ENCODE measurements at places on chromosomes 2 and 18.

DNA sequence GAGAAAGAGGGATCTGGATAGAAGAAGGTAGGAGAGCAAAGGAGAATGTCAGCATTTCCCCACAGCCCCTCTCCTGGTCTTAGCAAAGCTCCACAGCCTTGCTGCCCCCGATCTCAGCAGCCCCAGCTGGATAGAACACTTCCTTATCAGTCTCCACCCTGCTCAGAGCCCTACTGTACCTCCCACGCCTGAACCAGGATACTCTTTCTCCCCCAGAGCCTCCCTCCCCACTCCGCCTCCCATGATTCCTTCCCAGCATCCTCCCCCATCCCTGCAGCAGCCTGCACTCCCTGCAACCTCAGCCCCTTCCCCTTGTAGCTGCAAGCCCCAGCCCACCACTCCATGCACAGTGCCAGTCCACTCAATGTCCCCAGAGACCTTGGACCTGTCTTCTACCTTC lies 25.8 kb downstream of the PLB1 start:
- no peak for DNase-seq

- no peak for DNase-seq
These were observed 30.8 kb downstream of the ATP6V1C2 start for GRCh38 chr2:10752236-10752635.

DNA sequence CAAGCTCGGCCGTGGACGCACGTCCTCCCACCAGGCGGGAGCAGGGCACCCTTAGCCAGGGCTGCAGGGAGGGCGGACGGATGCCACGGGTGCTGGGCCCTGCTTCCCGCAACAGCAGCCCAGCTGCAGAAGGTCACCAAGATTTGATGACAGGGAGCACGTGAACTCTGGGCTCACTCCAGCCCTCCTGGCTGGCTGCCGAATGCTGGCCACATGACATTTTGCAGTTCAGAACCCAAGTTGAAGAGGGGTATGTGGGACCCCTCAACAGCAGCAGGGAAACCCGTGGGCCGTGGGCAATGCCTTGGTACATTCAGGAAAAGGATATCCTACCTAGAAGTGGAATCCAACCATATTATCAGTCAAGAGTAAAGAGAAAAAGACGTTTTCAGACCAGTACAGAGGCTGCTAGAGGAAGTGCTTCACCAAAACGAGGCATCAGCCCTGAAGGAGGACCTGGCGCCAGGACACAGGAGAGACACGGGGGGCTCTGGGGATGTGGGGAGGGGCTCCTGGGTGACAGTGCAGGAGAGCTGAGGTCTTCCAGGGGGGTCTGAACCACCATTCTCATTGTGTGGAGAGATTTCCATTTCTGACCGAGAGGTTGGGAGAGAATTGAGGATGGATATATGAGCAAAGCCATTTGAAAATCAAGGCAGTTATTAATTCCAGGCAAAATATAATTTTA lies 107.4 kb upstream of the CTDP1 start:
- no peak for DNase-seq

DNA sequence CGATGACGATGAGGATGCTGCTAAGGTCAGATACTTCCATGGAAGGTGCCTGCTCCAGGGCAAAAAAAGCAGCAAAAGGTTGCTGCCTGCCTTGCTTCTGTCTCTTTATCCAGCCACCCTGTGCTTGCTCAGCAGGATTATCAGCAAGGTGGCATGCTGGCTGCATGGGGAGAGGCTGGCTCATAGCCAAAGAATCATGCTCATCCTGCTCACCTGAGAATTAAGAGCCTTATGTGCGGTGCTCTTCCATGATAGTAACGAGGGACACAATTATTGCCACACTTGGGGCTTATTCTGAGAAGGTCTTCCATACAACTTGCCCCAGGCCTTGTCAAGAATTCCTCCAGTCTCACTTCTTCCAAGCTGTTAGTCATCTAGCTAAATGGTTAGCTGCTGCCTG lies 60.4 kb upstream of the SEC11C start:
- no peak for DNase-seq

DNA sequence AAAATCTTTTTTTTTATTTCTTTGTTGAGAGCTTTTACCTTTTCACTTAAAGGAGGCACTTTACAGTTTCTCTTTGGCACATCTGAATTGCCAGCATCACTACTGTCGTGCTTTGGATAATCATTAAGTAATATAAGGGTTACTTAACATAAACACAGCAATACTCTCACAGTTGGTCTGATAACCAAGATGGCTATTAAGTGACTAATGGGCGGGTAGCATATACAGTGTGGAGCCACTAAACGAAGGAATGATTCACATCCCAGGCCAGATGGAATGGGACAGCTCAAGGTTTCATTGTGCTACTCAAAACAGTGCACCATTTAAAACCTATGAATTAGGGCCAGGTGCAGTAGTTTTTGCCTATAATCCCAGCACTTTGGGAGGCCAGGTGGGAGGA lies 28.1 kb downstream of the USP37 start:
- no peak for DNase-seq

- DNase-seq = no peak
These were observed 26.2 kb downstream of the STK39 start for GRCh38 chr2:168220965-168221819.

DNA sequence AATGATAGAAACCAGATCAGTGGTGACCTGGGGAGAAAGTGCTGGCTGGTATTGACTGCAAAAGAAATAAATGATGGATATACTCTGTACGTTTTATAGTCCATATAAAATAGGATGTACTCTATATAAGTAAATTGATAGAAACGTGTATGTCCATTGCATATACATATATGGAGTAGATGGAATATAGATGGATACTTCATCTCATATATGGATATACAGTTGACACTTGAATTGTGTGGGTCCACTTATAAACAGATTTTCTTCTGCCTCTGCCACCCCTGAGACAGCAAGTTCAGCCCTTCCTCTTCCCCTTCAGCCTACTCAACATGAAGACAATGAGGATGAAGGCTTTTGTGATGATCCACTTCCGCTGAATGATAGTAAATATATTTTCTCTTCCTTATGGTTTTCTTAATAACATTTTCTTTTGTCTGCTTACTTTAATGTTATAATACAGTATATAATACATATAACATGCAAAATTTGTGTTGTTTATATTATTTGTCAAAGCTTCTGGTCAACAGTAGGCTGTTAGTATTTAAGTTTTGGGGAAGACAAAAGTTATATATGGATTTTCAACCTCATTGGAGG lies 76.1 kb upstream of the MYCN start:
- no peak for DNase-seq

DNA sequence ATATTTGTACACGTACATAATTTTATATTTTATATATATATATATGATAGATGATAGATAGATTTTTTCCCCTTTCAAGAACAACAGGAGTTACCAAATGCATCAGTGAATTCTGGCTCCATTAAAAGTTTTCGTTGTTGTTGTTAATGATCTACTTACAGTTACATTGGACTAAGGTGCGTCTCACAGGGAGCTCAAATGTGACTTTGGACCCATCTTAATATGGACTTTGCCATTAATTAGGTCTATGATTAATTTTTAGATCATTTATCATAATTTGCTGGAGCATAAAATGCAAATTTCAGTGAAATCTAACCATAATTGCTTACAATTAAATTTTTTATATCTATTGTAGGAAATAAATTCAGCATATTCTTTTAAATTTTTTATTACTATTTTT lies 261.6 kb downstream of the NRXN1 start:
- no peak for DNase-seq

- peak; percentile 86 for DNase-seq
These were observed 44.9 kb downstream of the RBBP8 start for GRCh38 chr18:22977847-22978701.
